NCI-H2171 treated with DMSO at 0.1 percent for 48 hours (cell line): ENCODE measurements at places on chromosomes 2 and 18.

DNA sequence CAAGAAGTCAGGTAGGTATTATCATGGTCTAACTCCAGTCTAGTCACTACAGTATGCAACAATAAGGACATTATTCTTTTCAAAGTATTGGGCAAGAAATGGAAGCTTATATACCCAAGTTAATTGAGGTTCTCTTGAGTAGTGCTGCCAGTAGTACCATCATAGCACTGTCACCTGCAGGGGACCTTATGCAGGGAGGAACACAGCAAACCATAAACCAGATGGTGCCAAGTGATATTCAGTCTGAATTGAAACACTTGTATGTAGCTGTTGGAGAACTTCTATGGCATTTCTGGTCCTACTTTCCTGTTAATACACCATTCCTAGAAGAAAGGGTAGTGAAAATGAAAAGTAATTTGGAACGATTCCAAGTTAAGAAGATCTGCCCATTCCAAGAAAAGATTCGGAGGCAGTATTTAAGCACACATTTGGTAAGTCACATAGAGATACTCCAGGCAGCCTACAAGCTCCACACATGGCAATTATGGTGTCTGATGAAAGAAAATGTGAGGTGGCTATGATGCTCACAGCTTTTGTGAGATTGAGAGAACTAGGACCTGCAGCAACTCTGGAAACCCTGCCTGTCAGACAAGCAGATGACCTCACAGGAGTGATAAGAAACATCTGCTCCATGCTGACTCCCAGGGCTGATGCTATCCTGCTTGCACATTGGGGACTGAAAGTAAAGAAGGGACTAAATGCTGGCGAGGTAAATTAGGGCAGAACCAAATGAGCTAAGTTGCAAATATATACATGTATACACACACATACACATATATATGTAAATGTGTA lies 174.7 kb downstream of the MC4R start:
- DNase-seq, result peak; percentile 46

DNA sequence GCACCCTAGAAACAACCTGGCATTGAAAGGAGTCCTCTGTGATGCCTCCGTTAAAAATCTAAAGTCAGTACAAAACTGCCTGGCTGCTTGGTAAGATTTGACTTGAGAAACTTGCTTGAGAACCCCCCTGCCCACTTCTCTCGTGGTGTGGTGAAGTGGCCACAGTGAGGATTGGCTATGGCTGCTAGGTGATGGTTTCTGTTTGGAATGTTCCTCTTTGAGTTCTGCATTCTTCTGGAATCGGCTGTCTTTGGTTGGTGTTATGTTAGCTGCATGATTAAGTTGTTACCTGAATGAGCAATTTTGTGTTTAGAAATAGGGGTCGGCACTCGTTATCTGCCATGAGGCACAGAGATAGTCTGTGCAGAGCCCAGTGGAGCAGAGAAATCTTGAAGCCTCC lies 21.7 kb upstream of the SAG start:
- no peak for DNase-seq

DNA sequence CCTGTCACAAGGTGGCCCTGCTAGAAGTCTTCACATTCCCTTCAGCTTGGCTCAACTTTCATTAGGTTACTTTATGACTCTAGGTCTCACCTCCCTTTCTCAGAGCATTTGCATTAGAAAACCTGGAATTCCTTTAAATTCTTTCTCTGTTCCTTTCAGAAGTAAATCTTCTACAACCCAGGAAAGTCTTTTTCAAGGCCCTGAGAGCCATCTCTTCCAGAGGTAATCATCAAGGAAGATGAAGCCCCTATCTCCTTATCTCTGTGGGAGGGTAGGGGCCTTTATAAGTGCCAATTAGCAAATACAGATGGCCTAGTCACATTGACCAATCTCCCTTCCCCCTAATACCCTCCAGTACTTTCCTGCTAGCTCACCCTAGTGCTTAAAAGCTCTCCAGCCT lies 848.0 kb upstream of the FAM98A start:
- no peak for DNase-seq

- DNase-seq, result no peak
Measured at GRCh38 chr18:23065234-23065806, 70.0 kb upstream of the CABLES1 start.

- DNase-seq, result no peak
Measured at GRCh38 chr18:4599312-4599711, 144.2 kb upstream of the DLGAP1 start.

DNA sequence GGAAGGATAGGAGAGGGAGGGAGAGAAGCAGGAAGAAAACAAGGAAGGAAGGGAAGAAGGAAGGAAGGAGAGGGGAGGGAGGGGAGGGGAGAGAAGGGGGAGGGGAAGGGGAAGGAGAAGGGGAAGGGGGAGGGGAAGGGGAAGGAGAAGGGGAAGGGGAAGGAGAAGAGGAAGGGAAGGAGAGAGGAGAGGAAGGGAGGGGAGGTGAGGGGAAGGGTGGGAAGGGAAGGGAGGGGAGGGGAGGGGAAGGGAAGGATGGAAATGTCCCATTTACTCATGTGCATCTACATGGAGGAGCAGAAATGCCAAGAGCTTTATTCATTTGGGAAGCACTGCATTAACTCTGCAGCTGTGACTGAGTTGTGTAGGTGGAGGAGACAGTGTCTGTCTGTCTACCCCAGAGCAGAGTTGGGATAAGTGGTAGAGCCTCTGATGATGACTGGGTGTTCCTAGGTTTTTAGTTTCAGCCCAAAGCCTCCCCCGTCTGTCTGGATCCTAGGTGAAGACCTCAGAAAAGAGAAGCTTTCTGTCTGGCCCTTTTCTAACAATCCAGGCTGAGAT lies 131.3 kb downstream of the COL6A3 start:
- DNase-seq, result no peak

DNA sequence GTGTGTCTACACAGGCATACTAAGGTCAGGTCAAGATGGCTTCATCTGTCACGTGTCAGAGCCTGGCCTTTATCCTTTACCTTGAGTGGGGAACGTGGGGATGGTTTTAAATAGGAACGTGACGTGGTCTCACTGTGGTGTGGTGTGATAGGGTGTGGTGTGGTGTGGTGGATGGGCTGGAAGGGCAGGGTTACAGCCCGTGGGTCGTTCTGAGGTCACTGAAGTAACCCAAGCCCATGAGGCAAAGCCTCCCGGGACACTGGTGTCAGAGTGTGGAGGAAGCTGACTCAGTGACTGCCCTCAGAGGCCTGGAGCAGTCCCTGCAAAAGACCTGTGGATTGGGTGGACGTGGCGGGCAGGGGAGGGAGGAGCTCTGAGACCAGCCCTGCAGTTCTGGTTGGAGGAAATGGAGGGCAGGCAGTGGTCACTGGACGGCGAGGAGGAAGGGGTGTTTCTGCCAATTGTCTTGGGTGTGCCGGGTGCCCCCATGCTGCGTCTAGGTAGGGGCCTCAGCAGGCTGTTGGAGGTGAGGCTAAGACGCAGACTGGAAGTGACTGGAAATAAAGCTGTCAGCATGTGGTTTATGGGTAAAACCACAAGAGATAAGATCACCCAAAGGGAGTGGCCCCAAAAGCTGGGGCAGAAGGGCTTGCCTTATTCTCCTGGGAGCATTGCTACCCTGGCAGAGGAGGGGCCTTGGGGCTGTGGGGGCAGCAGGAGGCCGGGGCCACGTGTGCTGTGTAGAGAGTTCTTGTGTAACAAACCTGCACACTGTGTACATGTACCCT lies 84.8 kb downstream of the SH3RF3 start:
- DNase-seq, result peak; percentile 31

- DNase-seq, result no peak
Measured at GRCh38 chr18:76991021-76991688, 141.4 kb downstream of the MBP start.

DNA sequence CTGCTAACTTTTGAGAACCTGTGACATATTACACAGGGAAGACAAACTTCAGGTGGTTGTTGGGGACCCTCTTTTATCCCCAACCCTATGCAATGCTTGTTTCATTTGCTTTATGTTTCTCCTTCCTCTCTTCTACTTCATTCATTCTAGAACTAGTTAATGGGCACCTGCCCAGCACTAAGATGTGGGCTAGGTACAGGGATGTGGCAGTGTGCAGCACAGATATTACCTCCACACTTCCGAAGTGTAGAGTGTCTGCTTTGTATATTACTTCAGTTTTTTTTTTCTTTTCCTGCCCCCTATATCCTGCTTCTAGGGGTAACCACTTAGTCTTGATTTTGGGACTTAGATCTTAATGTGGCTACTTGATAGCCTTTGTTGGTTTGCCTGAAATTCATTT lies 35.1 kb downstream of the CD28 start:
- DNase-seq, result no peak

DNA sequence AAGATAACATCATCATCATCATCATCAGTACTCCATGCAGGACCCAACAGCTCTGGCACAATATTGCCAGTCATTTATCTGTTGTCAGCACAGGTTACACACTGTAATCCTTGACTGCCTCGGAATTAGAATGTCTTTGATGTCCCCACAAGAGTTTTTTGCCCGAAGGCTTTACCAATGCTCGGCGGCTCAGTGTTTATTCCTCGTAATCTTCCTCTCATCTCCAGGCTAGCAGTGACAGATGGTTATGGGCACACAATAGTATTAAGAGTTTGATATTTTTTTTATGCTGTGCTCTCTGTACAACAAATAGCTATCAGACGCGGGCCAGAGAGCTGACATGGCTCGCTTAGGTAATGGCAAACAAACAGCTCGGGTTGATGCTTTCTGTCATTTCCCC lies 515.2 kb downstream of the ZEB2 start:
- DNase-seq, result peak; percentile 92

- DNase-seq, result no peak
Measured at GRCh38 chr2:130338793-130339345, 3.8 kb upstream of the IMP4 start.

DNA sequence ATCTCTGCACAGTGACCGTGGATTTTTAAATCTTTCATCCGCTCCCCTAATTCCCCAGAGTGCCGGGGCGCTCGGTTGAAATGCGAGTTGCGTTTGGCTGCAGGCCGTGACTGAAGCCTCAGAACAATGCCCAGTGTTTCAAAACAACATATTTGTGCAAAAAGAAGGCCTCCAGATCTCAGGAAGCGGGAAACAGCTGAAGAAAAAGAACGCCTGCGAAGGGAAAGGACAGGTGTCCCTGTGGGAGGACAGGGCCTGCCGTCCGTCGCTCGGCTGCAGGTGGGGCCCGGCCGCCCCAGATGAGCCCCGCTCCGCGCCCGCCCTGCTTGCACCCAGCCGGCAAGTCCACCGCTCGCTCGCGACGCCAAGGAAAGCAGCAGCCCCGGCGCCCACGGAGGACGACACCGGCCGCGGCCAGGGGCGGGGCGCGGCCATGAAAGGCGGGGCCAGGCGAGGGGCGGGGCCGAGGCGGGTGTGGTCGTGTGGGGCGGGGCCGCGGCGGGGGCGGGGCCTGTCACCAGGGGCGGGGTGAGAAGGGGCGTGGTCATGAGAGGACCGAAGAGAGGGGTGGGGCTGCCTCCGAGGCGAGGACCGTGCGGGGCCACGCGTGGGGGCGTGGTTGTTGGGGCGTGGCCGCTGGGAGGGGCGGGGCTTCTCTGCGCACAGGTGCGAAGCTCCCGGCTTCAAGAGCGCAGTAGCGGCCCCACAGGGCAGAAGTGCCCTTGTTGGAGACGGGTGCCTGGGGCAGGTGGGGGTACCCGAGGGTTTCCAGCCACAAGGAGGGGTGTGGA lies 17.6 kb upstream of the BOK start:
- peak; percentile 16 for DNase-seq

DNA sequence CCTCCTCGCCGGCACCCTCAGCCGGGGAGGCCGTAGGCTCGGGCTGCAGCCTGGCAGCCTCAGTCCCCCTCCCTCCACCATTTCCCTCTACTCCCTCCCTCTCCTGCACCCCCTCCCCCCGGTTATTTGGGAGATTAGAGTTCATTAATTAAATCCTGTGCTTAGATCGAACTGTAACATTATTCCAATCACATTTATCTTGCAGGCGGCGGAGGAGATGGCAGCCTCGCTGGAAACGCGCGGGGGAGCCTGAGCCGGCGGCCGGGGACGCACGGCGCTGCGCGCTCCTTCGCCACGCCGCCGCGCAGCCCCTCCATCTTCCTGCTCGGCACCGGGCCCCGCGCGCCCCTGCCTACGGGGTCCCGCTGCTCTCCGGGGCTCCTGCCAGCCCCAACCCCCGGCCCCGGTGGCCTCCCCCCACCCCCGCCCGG lies at the start of gene ST8SIA3:
TSS of gene ST8SIA3 (plus strand) at position 287 of the 431 bp plus-strand sequence. CDS start 290 bp downstream, outside the sequence.
- DNase-seq, result no peak

DNA sequence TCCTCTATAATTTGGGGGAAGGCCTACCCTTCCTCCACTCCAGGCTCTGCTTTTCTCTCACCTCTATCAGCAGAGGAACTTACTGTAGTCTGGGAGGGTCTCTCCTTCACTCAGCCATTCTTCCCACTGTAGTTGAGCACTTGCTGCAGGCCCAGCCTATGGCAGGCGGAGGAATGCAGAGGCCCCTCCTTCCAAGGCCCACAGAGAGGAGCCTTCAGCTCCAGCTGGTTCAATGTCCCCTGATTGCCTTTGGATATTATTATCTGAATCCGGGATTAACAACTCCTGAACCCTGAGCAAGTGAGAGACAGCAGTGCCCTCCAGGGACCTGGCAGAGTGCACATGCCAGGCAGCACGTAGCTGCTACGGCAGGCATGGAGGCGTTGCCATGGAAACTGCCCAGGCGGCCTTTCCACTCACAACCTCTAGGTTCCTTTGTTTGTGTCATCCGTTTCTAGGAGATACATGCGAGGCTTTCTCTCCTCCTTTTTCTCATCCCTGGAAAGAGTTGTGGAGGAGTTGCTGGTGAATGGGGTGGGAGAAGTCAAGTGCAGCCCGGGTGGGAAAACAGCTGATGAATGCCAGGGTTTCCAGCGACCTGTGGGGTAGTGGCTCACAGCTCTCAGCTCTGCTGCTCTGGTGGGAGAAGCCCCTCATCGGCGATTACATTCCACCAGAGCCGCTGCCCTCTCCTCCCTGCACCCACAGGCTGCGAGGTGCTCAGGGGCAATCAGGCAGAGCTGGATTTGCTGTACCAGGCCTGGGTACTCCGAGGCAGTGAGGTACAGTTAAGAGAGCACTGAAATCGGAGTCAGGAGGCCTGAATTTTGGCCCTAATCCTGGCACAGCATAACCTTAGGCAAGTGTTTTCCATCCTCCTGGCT lies 55.3 kb upstream of the HK2 start:
- DNase-seq, result peak; percentile 74

DNA sequence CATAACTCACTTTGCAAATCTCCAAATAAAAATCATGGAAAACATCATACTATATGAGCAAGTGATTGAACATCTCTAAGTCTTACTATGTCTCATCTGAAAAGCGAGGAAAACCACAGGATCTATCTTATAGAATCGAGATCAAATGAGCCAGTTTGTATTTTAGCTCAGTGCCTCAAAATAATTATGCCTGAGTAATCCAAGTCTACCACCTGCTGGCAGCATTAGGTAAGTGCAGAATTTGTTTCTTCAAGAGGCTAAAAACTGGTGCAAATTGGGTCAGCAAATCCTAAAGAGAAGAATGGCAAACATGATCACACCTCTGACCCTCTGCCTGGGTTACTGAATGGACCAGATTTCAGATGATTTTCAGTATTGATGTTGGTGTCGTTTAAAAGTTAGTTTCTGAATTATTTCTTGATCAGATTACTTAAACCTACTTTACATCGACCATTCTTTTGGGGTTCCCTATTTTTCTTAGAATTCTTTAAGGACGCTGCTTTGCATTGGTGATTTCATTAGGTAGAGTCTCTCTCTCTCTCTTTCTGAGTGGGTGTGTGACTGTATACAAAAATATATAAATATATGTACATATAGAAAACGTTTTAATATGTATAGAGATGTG lies 12.7 kb upstream of the FHOD3 start:
- peak; percentile 78 for DNase-seq
